ENCODE measurements at places on chromosomes 1 and 21.

GRCh38 chr21:16239659-16240265, 510.0 kb downstream of the USP25 start:
- no peak for DNase-seq

DNA sequence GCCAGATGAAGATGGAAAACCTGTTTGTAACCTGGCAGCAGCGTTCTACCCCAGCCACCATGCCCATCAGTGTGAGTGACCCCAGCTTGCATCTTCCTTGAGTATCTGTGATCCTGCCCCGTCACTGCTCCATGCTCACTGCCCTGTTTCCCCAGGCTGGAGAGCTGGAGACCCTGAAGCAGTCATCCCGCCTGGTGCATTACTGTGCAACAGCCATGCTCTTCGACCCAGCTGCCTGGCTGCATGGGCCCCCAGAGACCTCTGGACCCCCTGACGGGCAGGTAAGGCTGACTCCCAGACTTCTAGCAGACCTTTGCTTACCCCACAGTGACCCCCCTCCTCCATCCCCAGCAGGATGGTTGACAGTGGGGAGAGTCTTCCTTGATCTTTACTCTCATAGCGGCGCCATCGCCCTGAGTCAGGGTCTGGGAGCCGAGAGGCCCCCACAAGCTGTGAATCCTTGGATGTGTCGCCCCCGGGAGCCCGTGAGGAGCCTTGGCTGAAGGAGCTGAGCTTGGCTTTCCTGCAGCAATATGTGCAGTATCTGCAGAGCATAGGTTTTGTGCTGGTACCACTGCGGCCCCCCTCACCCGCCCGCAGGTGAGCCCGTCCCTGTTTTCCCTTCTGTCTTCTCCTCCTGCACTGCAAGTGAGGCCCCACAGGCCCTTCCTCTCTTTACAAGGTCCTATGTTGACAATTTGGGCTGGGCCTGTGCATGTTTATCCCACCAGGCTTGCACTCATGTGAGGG, 10.4 kb downstream of the HYI start:
- no peak for DNase-seq

GRCh38 chr1:22903113-22903512, 69.6 kb downstream of the LACTBL1 start:
- no peak for DNase-seq

DNA sequence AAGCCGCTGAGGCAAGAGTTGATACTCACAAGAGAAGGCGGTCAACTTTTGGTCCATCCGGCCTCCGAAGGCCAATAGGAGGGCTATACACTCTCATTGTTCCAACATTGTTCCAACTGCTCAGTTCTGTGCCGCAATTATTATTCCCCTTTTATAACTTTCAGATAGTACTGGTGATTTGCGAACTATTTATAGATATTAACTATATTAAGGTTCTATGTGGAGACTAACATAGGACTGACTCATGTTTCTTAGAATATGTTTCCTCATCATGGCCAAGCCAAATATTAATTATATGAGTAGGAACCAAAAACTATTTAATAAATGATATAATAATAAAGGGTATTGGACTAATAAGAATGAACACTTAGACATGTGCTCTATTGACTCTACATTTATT, 96.7 kb upstream of the LBR start:
- DNase-seq = no peak

DNA sequence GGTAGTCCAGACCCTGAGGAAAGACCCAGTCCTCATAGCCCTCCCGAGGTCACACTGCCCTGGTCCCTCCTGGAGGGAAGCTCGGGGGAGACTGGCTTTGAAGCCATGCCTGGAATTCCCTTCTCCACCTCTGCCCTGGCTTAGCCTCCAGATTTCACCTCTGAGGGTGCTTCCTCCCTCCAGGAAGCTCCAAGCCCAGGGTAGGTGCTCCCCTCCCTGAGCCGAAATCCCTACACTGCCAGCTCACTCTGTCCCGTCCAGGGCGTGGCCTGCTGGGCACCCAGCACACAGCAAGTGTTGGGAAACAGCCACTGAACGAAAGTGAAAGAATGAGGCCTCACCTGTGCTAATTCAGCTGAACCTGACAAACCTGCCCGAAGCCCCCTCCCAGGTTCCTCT, 6.0 kb upstream of the TNFRSF25 start:
- DNase-seq = no peak

DNA sequence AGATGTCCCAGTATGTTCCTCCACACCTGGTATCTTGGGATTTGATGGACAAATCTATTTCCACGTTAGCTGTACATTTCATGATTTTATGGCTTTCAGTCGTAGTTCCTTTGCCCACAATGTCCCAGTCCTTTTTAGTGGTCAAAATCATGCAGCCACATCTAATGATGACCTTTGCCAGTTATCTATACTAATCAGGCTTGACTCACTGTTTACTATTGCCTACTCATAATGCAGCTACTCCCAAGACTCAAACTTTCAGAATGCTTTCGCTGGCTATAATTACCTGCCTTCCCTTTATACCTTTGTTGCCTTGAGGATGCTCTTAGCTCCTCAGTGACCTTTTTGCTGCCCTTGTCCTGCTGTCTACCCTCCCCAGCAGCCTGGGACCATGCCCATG, 6.4 kb downstream of the NOS1AP start:
- no peak for DNase-seq

DNA sequence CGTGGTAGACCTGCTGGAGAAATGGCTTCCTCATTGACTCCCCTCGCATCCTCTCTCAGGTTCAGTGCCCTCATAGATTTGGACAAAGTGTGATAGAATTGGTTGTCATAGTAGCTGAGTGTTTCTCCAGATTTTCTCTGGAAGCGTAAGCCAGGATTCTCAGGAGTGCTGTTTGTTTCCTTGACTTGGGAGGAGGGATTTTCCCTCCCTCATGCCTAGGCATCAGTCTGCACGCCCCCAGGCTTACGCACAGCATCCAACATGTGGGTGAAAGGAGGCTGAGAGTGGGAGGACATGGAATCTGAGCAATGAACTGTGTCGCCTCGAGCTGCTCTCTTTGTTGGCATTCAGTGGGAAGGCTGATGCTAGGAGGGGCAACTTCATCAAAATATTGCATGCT, 503.5 kb downstream of the LTN1 start:
- DNase-seq = no peak

- DNase-seq = peak; percentile 53
These were observed 45.7 kb downstream of the ABCD3 start for GRCh38 chr1:94463765-94464330.

All from Caki2 (cell line).